Germinal center (tissue), 1 donor: ENCODE measurements at places on chromosomes 2 and 18.

- peak; percentile 39 for DNase-seq
Observed at GRCh38 chr2:216017365-216017764, 4.0 kb upstream of the MREG start.

- no peak for DNase-seq
Observed at GRCh38 chr2:157245846-157246764, 11.4 kb upstream of the GALNT5 start.

DNA sequence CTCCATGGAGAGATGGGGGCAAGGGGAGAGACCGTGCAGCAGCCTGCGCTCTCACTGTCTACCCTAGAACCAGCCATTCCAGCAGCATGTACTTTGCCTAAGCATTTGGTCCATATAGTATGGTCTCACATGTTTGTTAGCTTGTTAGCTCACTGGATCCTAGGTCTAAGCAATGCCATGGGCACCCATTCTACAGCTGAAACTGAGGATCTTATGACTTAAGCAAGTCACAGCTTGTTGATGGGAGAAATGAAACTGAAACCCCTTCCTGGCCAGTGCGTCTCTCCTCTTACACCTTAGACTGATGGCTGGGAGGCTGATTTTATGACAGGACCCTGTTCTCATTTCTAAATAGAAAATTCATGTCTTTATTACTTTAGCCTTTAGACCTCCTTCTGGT is 90.1 kb downstream of the EPAS1 start:
- no peak for DNase-seq

GRCh38 chr2:68506170-68506569 is 38.8 kb downstream of the APLF start:
- DNase-seq: no peak

- DNase-seq: no peak
Observed at GRCh38 chr2:26571316-26571715, 69.8 kb downstream of the CIB4 start.

GRCh38 chr2:6667326-6667725 is 198.4 kb downstream of the CMPK2 start:
- DNase-seq: no peak

DNA sequence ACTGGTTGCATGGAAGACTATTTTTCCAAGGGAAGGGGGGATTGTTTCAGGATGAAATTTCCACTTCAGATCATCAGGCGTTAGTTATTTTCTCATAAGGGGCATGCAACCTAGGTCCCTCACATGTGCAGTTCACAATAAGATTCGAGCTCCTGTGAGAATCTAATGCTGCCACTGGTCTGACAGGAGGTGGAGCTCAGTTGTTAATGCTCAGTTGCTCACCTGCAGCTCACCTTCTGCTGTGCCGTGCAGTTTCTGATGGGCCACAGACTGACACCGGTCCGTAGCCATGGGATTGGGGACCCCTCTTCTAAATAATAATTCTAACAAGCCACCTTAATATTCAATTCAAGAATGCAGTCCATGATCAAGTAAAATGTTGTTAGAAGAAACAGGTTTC is 34.9 kb downstream of the PLCL1 start:
- no peak for DNase-seq

DNA sequence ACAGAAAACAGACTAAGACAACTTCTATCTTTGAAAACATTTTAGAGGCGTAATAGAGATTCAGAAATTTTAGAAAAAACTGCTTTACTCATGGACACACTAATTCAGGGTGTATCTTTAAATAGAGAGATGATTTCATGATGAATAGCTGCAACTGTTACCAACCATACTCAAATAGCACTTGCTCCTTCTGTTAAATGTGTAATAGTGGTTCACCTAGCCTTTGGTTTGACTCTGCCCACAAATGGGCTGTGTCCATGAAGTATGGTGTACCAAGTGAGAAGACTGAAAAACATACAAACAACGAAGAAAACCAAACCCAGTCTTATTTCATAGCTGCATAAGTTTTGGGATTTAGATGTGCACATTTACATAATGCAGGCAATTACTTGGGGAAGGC is 610.6 kb downstream of the PLCL1 start:
- DNase-seq: no peak

GRCh38 chr18:44533071-44533470 is 147.6 kb upstream of the SETBP1 start:
- DNase-seq: no peak

- no peak for DNase-seq
Observed at GRCh38 chr2:241895712-241896641, 26.4 kb downstream of the RTP5 start.

- no peak for DNase-seq
Observed at GRCh38 chr2:215110918-215111317, 27.5 kb downstream of the ABCA12 start.
